ENCODE measurements at places on chromosomes 6 and 20. TPM values are rescaled to one million over a fixed set of nuclear protein-coding genes. Genes with fewer than 3 reads are reported as not detected.

GNRH2 gene
- polyA plus RNA-seq = 0.63 TPM

FAM83B gene
- 7.9 TPM for polyA plus RNA-seq

RFX6 gene
- 2.5 TPM for polyA plus RNA-seq

POM121L2 gene
- polyA plus RNA-seq = 0.04 TPM

ESR1 gene
- 1.3 TPM for polyA plus RNA-seq
